Neural progenitor cell (in vitro differentiated cells): ENCODE measurements at places on chromosomes 7 and 10. TPM values are rescaled to one million over a fixed set of nuclear protein-coding genes. Genes with fewer than 3 reads are reported as not detected.

Gene IKZF1
- 0.11 and 0.19 TPM in 2 replicates for total RNA-seq

Gene OGA
- 197 and 275 TPM in 2 replicates for total RNA-seq

Gene BCAP29
- 52.6 and 103 TPM in 2 replicates for total RNA-seq

Gene OR2A42
- 0.15 TPM in 1 of 2 replicates, not detected in the other for total RNA-seq

Gene CTAGE4
- 0.43 and 1.1 TPM in 2 replicates for total RNA-seq

Gene BLNK
- total RNA-seq, result not detected in 2 replicates

Gene OR2A12
- total RNA-seq, result not detected in 2 replicates

Gene FKBP6
- total RNA-seq, result not detected in 2 replicates

Gene GNGT1
- total RNA-seq, result 0.06 TPM in 1 of 2 replicates, not detected in the other

Gene LIPJ
- 0.06 and 0.39 TPM in 2 replicates for total RNA-seq

Gene PRF1
- total RNA-seq, result not detected in 2 replicates

GRCh38 chr10:90213346-90213745 is 512.0 kb downstream of the KIF20B start:
- H3K36me3 ChIP-seq, result no peaks in the 10 kb centered on the region
- no peak overlapping the region for H3K27ac ChIP-seq
- DNase-seq, result no peak
- no peaks in the 10 kb centered on the region for H3K27me3 ChIP-seq
- no peaks in the 10 kb centered on the region for H3K4me1 ChIP-seq

- no peaks in the 10 kb centered on the region for H3K4me1 ChIP-seq
- H3K36me3 ChIP-seq, result no peaks in the 10 kb centered on the region
Measured at GRCh38 chr7:103715376-103716120, 269.5 kb upstream of the SLC26A5 start.

DNA sequence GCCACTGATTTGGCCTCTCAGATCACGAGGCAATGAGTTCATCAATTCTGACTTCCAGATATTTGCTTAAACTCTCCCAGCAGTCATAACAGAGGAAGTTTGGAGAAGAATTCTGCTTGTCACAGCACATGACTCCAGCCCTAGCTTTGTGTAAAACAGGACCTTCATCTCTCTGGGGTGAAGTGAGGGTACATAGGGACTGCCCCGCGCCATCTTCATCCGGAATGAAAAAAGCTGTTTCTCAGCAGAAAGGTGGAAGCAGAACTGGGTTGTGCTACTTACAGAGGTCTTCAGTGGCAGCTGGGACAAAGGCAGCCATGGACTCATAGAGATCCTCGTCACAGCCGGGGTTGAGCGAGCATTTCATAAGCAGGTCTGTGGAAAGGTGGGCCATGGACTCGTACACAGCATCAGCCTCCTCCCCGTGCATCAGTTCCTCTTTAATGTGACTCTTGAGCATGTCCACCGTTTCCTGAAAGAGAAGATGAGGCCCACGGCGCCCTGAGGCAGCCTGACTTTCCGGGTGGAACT is 58.4 kb upstream of the TM9SF3 start:
- H3K4me1 ChIP-seq, result peaks cover 6% of the 10 kb centered on the region
- no peak overlapping the region for H3K27ac ChIP-seq
- H3K36me3 ChIP-seq, result no peaks in the 10 kb centered on the region
- no peaks in the 10 kb centered on the region for H3K27me3 ChIP-seq
- H3K4me3 ChIP-seq, result no peak overlapping the region
- no peak for DNase-seq

GRCh38 chr7:115505136-115505535 is 525.4 kb downstream of the TFEC start:
- no peaks in the 10 kb centered on the region for H3K27me3 ChIP-seq
- DNase-seq, result no peak
- H3K36me3 ChIP-seq, result no peaks in the 10 kb centered on the region
- no peak overlapping the region for H3K27ac ChIP-seq
- no peak overlapping the region for H3K4me3 ChIP-seq

- H3K4me3 ChIP-seq, result no peak overlapping the region
- no peaks in the 10 kb centered on the region for H3K4me1 ChIP-seq
- DNase-seq, result peak; percentile 49
- no peaks in the 10 kb centered on the region for H3K36me3 ChIP-seq
- H3K27me3 ChIP-seq, result no peaks in the 10 kb centered on the region
- no peak overlapping the region for H3K27ac ChIP-seq
Measured at GRCh38 chr10:3825244-3825643, 40.2 kb upstream of the KLF6 start.

DNA sequence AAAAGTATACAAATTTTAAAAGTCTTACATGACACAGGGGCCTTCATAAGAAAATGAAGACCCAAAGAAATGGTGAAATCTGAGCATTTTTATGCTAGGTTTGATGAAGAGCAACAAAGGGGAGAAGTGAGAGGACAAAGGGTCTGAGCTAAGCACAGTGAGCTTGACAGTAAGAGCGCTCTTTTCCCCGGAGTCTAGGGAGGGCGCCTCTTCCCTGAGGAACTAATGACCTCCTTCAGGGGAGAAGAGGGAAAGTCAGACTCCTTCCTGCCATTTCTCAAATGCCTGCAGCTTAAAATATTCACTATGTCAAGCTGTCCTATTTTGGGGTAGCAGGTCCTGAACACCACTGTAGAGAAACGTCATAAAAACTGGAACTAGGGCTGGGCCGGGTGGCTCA is 18.1 kb upstream of the PAXIP1 start:
- DNase-seq, result peak; percentile 39
- no peaks in the 10 kb centered on the region for H3K27me3 ChIP-seq
- H3K4me3 ChIP-seq, result no peak overlapping the region

DNA sequence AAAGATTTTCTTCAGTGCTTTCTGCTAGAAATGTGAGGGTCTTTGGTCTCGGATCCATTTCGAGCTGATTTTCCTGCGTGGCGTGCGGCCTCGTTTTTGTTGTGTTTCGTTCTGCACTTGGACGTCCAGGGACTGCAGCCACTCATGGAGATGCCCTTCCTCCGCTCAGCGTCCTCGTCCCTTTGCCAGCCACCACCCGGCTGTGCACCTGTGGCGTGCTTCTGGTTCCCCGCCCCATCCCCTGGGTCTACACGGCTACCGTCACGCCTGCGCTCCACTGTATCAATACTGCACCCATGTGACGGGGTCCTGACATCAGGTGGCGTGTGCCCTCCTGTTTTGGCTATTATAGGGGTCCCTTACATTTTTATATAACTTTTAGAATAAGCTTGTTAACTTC is 42.7 kb upstream of the NKX6-2 start:
- no peak for DNase-seq
- no peak overlapping the region for H3K4me3 ChIP-seq
- H3K36me3 ChIP-seq, result no peaks in the 10 kb centered on the region
- H3K27me3 ChIP-seq, result peaks cover 7% of the 10 kb centered on the region
- H3K4me1 ChIP-seq, result no peaks in the 10 kb centered on the region

- H3K27me3 ChIP-seq, result no peaks in the 10 kb centered on the region
- DNase-seq, result no peak
- no peak overlapping the region for H3K27ac ChIP-seq
- H3K4me3 ChIP-seq, result no peak overlapping the region
Measured at GRCh38 chr10:13308096-13308495, 8.2 kb upstream of the PHYH start.

DNA sequence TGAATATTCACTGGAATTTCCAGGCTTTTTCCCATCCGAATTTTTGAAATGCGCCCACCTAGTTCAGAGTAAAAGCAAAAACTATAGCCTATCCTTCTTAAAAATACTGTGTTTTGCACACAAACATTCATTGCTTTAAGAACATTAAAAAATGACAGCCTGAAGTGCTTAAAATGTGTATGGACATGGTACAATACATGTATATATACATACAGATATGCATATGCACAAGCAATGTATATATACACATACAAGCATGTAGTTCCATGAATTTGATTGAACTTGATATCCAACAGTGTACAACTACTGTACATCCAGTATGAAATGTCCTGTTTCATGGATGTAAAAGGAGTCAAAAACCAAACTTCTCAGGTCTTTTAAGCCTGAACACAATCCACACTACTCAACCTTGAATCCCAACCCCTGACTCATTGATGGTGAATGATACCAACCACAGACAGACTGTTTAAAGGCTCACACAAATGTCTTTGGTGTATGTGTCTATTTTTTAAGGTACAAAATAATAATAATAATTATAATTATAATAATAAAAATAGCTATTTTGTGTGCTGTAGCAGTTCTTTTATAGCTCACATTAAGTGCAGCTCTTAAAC is 14.8 kb downstream of the INHBA start:
- no peak for DNase-seq
- no peak overlapping the region for H3K4me3 ChIP-seq
- H3K27ac ChIP-seq, result no peak overlapping the region
- no peaks in the 10 kb centered on the region for H3K36me3 ChIP-seq
- H3K27me3 ChIP-seq, result no peaks in the 10 kb centered on the region

- no peak overlapping the region for H3K4me3 ChIP-seq
- DNase-seq, result no peak
- no peak overlapping the region for H3K27ac ChIP-seq
- no peaks in the 10 kb centered on the region for H3K36me3 ChIP-seq
Measured at GRCh38 chr10:78783753-78784152, 285.0 kb upstream of the ZMIZ1 start.

- H3K36me3 ChIP-seq, result no peaks in the 10 kb centered on the region
- no peak for DNase-seq
- no peak overlapping the region for H3K4me3 ChIP-seq
- peaks cover 13% of the 10 kb centered on the region for H3K4me1 ChIP-seq
Measured at GRCh38 chr10:127200646-127201045, 4.3 kb upstream of the INSYN2A start.

DNA sequence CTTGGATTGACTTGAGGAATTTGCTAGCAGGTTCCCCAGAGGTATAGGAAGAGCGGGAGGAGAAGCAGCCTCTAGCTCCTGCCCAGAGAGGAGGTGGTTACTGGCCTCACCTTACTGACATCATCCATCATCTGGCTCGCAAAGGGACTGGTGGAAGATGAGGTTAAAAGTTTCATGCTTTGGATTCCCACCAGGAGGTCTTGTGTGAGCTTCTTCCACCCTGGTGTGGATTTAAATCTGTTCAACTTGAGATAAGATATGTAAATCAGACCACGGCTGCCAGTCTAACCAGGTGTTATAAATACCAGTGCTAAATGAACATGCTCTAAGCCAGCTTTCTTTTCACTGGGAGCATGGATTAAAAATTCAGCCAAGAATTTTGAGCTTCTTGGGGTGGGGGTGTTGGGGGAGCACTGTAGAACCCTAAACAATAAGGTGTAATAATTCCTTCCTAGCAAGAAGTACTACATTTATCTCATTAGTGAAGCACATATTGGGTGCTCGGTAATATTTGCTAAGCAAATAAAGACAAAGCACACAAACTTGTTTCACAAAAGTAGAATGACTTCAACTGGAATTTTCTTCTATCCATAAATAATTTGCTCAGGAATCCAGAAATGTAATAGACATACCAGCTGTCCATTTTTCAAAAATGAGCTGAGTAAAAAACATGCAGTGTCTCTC is 7.8 kb downstream of the PROSER2 start:
- H3K27ac ChIP-seq, result no peak overlapping the region
- no peak for DNase-seq
- H3K4me1 ChIP-seq, result no peaks in the 10 kb centered on the region
- H3K27me3 ChIP-seq, result no peaks in the 10 kb centered on the region

GRCh38 chr7:122132341-122132740 is 11.7 kb downstream of the AASS start:
- H3K4me1 ChIP-seq, result peaks cover 9% of the 10 kb centered on the region
- no peak for DNase-seq
- no peak overlapping the region for H3K27ac ChIP-seq
- no peaks in the 10 kb centered on the region for H3K27me3 ChIP-seq

GRCh38 chr7:45160417-45160881 is 2.9 kb downstream of the RAMP3 start:
- H3K4me3 ChIP-seq, result no peak overlapping the region
- no peaks in the 10 kb centered on the region for H3K4me1 ChIP-seq
- no peak overlapping the region for H3K27ac ChIP-seq
- H3K27me3 ChIP-seq, result peaks cover 48% of the 10 kb centered on the region
- H3K36me3 ChIP-seq, result no peaks in the 10 kb centered on the region
- DNase-seq, result no peak

DNA sequence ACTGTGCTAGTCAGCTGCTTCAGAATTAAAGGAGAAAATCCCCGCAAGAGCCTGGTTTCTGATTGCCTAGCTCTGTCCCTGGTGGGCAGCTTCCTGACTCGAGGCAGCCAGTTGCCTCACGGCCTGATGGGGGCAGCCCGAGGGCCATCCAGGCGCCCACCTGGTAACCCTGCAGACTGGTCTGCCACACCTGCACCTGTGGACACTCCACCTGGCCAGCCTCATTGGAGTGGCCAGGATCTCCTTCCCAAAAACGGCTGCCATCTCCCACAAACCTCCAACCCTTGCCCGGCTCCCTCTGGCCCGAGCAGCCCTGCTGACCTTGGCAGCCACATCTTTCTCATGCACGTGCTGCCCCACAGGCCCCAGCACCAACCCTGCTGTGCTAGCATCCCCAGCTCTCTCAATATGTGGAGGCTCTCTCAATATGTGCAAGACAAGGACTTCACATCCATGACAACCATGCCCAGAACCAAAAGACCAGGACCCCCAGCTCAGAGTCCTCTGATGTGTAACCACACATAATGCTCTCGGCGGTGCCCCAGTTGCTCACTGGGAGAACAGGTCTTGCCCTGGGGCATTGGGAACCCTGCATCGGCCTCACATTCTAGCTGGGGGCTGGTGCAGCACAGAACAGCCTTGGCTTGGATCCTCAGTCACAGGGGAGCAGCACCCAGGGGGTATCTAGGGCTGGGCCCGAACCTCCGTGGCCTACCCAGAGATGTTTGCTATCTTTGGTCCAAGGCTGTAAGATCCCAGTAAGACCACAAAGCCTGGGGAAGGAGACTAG is 14.6 kb downstream of the DRGX start:
- H3K4me3 ChIP-seq, result no peak overlapping the region
- H3K36me3 ChIP-seq, result no peaks in the 10 kb centered on the region
- H3K27ac ChIP-seq, result no peak overlapping the region
- no peak for DNase-seq

DNA sequence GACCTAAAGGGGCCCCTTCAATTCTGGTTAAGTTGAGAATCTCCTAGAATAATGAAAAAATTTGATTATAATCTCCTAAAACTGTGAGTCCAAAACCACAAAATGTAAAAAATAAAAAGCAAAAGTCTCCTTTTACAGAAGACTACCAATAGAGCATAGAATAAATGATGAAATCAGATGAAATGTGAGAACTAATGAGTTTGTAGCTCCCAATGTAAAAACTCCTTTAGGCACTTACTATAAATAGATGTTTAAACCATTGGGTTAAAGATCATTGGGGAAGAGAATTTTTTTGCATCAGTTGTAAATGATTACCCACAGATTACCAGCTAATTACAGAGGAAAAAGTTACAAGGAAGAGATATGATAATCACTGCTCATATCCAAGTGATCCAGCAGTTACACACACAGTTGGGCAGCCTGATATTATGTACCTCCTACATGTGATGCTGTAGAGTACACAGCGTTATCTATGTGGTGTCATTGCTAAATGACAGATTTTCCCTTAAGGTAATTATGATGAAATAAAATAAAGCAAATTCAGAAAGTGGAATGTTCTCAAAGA is 282.7 kb upstream of the SEMA3D start:
- H3K4me1 ChIP-seq, result no peaks in the 10 kb centered on the region
- no peak for DNase-seq
- no peaks in the 10 kb centered on the region for H3K36me3 ChIP-seq
- no peaks in the 10 kb centered on the region for H3K27me3 ChIP-seq
- H3K4me3 ChIP-seq, result no peak overlapping the region

GRCh38 chr7:130899638-130900401 is 165.8 kb upstream of the KLF14 start:
- H3K27ac ChIP-seq, result no peak overlapping the region
- no peaks in the 10 kb centered on the region for H3K36me3 ChIP-seq
- DNase-seq, result no peak
- H3K4me3 ChIP-seq, result no peak overlapping the region
